Kidney glomerular epithelial cell (primary cell): ENCODE measurements at places on chromosomes 11 and 22.

DNA sequence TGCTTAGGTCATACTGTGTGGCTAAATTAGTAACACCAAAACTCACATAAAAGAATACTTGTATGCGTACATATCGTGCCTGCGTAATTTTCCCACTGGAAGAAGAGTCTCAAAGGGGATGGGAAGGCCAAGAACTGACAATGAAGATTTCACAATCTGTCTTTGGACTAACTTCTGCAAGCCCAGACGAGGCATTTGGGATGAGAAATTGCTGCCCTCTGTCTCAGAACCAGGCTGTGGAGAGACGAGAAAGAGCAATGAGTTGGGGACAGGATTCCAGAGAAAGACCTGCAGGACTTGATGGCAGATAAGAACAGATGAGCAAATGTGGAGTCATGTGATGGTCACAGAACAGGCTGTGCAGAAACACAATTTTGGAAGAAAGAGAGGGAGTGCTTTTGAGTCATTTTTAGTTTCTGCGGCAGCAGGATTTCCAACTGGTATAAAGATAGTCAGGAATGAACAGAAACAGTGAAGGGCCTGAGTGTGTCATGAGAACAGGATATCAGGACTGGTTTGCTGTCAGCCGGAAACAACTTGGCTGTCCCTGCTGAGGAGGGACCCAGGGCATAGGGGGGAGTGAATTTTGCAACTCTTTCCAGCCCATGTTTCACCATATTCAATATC is 82.7 kb upstream of the CTSC start:
- DNase-seq = no peak

- no peak for DNase-seq
These were observed 403.6 kb downstream of the TBC1D22A start for GRCh38 chr22:47166033-47166404.

DNA sequence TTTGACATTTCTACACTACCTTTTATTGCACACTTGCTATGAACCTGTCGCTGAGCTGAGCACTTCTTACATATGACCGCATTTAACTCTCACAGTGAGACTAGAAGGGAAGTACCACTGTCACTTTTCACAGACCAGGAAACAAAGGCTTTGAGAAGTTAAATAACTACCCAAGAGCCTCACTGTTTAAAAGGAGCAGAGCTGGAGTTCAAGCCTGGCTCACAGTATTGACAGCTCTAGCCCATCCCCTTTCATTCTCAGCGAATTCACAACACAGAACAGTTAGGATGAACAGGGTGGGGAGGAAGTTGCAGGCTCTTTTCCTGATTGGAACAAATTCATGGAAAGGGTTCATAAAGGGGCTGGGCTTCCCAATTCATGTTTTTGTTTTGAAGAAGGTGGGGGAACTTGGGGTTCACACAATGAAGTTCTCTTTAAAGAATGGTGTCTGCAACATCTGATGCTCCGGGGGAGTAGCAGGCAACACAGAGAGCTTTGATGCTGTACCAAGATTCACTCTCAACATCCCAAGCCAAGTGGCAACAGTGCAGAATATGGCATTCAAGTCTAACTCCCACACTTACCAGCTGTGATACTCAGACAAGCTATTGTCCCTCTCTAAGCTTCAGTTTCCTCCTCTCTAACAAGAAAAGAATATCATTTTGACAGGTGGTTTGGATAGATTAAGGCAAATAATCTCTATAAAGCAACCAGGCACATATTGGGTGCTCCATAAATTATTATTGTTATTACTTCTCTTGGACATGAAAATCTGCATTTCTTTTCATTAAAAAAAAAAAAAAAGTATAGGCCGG is 17.2 kb downstream of the SCGB1A1 start:
- DNase-seq = no peak

DNA sequence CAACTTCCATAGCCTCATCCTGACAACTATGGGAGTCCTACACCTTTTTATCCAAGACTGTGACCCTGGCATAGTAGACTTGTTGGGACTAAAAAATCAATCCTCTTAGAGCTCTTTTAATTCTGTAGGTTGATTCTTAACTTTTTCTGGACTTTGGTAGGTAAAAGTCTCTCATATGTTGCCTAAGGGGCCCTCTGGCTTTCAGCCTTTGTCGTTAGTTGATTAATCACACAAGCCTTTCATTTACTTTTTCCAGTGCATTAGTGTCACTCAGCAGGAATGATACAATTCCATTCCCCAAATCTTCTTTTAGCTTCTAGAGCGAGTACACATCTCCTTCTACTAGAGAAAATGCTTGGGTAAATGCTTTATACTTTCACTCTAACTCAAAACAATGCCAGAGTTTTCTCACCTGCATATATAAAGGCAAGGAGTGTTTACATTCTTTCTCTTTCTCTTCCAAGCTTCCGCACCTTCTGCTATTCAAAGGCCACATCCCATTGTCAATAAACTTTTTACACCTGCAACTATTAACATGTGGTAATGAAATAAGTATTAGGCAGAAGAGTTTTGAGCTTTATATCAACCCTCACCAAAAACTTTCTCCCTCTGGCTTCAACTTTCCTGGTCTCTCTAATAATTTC is 516.6 kb downstream of the FAM181B start:
- DNase-seq = no peak
